Neural crest cell (in vitro differentiated cells): ENCODE measurements at places on chromosomes 5 and 9.
A peak's percentile ranks its signal among the peaks of the same experiment; 100 is the strongest.

DNA sequence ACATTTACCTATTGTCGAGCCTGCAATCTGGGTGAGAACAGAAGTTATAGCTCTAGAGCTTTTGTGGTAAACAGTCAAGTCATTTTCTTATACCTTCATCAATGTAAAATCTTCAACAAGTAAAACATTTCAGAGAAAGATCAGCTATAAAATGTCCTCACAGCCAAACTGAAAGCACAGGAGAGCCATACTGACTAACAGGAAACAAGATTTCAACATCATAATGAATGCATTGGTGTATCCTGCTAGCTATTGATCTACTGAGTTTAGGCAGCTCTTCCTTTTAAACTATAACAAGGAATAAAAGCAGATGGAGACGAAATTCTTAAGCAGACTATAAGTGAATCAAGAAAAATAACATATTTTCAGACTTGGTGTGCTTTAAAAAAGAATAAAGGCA, 1522.9 kb upstream of the WWC1 start:
- no peak for DNase-seq

GRCh38 chr5:40029711-40030495, 605.1 kb upstream of the DAB2 start:
- no peak for DNase-seq

GRCh38 chr9:124685217-124685616, 85.9 kb downstream of the NR6A1 start:
- DNase-seq: no peak

GRCh38 chr9:137031904-137032640, at the start of gene FUT7:
TSS of gene FUT7 (minus strand) at chr9:137032088. CDS start at chr9:137031991, 97 bp downstream.
- no peak for DNase-seq

DNA sequence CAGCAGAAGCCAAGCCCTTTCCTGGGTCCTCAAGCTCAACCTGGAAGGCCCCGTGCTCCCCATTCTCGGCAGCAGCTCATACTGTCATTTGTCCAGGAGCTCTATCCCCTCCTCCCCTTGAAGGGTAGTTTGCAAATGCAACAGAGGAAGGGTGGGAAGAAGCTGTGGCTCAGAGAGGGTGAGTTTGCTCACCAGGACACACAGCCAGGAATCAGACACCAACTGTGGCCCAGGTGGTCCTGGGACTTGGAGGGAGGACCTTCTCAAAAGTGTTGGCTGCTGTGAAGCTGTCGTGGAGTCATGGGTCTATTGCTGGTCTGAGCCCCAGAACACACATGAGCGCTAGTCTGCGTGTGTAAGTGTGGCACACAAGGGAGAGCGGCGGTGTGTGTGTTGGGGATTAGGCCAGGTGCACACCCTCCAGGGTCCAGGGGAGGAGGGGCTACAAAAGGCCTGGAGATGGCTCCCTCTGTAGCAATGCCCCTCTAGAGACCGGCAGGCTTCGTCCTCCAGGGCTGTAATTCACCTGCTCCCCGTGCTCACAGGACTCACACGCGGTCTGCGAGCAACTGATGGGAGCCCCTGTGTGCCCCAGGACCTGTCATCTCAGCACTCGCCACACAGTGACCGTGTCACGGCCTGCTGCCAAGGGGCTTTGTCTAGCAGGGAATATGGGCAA, 8.2 kb upstream of the RPS14 start:
- DNase-seq: no peak

- DNase-seq: no peak
Measured at GRCh38 chr9:84337252-84337651, 3.3 kb downstream of the SLC28A3 start.

DNA sequence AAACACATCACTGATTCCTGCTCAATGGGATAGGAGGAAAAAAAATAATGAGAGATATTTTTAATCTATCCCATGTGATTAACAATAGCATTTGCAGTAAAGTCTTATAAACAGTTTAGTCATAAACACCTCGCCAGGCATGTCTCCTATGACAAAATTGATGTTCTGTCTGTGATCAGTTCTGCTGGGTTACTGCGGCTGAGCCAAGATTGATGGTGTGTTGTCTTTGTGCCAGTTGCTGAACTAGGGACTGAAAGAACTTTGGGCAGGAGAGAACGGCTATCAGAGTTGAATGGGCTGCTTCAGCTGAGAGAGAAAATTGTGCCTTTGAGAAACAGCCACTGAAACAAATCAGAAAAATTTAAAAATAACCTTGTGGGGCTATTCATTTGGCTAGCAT, 37.3 kb upstream of the MAMDC2 start:
- no peak for DNase-seq

GRCh38 chr5:135100431-135100830, 66.4 kb upstream of the PITX1 start:
- DNase-seq: no peak

GRCh38 chr5:86442036-86442745, 175.6 kb upstream of the COX7C start:
- no peak for DNase-seq

DNA sequence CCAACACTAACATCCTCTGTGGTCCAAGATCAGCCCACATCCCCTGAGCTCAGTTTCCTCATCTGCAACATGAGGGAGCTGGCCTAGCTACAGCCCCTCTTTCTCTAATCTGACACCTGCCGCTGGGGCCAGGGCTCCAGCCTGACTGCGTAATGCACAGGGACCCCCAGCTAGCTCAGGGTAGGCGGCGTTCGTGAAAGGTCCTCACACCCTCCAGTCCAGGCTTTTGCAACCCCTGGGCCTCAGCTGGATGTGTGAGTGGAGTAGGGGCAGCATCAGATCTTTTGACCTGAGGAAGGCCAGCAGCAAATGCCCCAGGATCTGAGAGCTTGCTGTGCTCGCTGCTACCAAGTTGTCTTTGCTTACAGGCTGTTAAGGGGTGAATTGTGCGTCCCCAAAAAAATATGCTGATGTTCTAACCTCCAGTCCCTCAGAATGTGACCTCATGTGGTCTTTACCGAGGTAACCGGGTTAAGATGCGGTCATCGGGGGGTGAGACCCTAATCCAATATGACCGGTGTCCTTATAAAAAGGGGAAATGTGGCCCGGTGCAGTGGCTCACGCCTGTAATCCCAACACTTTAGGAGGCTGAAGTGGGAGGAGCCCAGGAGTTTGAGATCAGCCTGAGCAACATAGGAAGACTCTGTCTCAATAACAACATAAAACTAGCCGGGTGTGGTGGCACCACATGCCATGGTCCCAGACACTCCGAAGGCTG, 47.8 kb downstream of the PLPP7 start:
- DNase-seq: no peak

DNA sequence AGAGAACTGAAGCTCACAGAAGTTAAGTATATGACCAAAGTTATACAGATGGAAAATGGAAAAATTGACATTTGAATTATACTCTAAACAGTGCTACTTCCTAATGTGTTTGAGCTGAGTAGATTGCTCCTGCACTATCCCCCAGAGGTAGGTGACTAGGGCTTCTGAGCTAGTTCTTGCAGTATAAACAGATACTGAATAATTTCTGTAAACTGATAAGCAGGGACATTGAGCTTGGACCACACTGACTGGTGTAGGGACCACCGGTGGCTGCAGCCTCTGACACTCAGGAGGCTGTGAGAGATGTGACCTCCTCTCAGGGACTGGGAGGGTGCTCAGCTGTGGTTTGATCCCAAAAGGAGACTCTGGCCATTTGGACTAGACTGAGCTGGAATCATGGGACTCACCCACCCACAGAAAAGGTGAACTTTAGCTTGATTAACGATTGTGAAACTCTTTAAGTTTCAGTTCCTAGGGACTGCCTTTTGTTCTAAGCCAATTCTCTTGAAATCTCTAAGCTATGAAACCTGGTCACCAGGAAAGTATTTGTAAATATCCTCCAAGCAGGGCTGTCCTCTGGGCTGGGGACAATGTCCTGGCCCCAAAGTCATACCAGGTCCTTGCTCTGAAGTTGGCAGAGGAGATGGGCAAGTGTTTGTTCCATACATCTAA, 291.5 kb downstream of the SEC61B start:
- DNase-seq: no peak

GRCh38 chr9:99062549-99062948, 42.4 kb upstream of the TGFBR1 start:
- no peak for DNase-seq

- DNase-seq: peak; percentile 4
Measured at GRCh38 chr9:112971415-112971814, 40.6 kb downstream of the ZNF883 start.

DNA sequence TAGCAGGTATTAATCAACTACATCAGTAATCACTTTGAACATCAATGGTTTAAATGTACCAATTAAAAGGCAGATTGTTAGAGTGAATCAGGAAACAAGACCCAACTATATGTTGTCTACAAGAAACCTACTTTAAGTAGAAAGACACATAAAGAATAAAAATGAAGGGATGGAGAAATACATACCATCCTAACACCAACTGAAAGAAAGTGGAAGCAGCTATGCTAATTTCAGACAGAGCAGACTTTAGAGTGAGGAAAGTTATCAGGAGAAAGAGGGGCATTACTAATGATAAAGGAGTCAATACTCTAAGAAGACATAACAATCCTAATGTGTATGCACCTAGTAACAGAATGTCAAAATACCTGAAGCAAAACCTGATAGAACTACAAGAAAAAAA, 125.8 kb downstream of the NR6A1 start:
- no peak for DNase-seq

- no peak for DNase-seq
Measured at GRCh38 chr5:73376618-73377170, 71.9 kb downstream of the FOXD1 start.

DNA sequence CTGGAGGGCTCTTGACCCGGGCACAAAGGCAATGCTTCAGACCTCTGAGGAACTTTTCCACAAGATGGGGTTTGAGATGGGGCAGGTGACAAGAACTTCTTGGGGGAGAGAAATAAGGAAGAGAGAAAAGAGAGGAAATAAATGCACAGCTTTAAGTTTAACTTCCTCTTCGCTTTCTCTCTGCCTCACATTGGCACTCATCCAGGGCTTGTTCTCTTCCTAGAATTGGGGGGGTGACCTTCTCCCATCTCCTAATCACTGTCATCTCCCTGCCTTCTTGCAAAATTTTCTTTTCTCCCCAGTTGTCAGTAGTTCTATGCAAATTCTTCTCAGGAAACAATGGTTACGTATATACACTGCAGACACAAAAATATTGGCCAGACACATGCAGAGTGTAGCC, 19.1 kb upstream of the ADCY2 start:
- no peak for DNase-seq

GRCh38 chr9:131982102-131982501, 97.6 kb downstream of the MED27 start:
- no peak for DNase-seq

- DNase-seq: no peak
Measured at GRCh38 chr5:136191304-136192014, 1.5 kb downstream of the SMIM32 start.

GRCh38 chr5:4642525-4642924, 497.6 kb upstream of the ADAMTS16 start:
- DNase-seq: no peak

- peak; percentile 80 for DNase-seq
Measured at GRCh38 chr5:135565725-135566421, 12.9 kb downstream of the CXCL14 start.

DNA sequence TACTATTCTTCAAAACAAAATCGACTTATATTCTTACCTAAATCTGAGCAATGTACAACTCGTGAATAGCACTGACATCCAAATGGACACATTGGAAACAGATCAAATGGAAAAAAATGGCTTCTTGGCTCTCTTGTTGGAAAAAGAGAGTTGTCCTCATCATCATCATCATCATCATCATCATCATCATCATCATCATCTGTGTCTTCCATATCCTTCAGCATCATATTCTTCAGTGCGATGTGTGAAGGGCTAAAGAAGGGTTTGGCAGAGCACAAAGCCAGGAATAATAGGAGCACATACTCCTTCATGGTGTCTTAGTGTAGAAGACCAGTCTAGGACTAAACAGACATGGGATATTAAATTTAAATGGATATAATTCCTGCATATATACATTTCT, 7.7 kb downstream of the ASPN start:
- DNase-seq: no peak
